CD4-positive, alpha-beta T cell (primary cell): ENCODE measurements at places on chromosomes 11 and 22.

- H3K27ac ChIP-seq = no peak overlapping the region
- DNase-seq = no peak
- H3K27me3 ChIP-seq = no peaks in the 10 kb centered on the region
- H3K4me3 ChIP-seq = no peak overlapping the region
- H3K36me3 ChIP-seq = no peaks in the 10 kb centered on the region
- no peaks in the 10 kb centered on the region for H3K4me1 ChIP-seq
These were observed 9.9 kb upstream of the NDUFS8 start for GRCh38 chr11:68020575-68020974.

DNA sequence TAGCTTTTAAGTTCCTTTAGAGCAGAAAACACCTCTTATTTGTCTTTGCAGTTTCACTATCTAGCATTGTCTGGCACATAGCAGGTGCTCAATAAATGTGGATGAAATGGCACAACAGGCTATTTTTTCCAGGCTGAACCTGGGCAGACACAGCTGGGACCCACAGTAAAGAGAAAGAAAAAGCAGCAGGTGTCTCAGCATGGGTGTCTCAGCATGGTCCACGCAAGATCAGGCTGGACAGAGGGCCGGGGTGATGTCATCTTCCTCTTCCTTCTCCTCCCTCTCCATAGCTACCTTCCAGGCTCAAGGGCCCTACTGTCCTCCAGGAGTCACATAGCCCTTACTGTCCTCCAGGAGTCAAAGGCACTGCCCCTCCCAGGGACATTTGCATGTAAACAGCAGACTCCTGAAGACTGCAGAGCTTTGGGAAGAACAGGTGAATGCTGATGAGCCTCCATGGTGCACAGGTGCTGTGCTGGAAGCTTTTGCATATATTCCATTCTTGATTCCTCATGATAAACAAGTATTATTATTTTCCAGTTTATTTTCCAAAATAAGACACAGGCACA, 65.2 kb downstream of the DSCAML1 start:
- H3K4me3 ChIP-seq = no peak overlapping the region
- H3K4me1 ChIP-seq = no peaks in the 10 kb centered on the region
- no peaks in the 10 kb centered on the region for H3K27me3 ChIP-seq

DNA sequence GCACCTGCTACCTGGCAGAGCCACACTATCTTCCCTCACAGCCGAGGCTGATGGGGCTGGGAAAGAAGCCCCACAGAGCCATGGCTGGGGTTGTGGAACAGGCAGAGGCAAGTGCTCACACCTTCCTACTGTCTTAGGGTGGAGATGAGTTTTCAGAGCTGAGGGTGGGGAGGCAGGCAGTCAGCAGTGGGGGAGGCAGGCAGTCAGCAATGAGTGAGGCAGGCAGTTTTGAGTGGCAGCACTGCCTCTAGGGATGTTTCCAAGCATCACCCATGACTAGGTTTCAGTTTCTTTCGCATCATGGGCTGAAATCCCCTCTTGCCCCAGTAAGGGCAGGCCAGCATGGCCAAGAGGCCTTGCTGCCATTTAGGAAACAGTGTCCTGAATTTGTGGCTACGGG, 41.6 kb upstream of the NTM start:
- DNase-seq = no peak
- H3K36me3 ChIP-seq = no peaks in the 10 kb centered on the region
- H3K27ac ChIP-seq = no peak overlapping the region
- H3K4me3 ChIP-seq = no peak overlapping the region
- no peaks in the 10 kb centered on the region for H3K27me3 ChIP-seq
- H3K4me1 ChIP-seq = no peaks in the 10 kb centered on the region

DNA sequence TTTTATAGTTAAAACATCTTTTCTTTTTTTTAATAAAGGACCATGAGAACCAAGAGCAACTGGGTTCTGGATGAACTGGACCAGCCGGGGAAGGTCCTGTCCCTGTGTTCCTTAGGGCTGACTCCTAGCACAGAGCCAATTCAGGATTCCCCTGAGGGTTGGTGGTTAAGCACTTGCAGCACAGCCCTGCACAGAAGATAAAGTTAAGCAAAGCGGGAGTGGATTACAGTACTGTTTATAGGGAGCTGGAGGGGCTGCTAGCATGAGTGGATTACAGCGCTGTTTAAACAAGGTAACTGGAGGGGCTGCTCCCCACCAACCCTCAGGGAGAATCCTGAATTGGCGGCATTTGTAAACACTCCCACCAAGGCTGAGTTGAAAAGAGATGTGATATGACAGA, 90.6 kb downstream of the CELSR1 start:
- no peak overlapping the region for H3K4me3 ChIP-seq
- no peak for DNase-seq
- no peak overlapping the region for H3K27ac ChIP-seq
- H3K36me3 ChIP-seq = no peaks in the 10 kb centered on the region

DNA sequence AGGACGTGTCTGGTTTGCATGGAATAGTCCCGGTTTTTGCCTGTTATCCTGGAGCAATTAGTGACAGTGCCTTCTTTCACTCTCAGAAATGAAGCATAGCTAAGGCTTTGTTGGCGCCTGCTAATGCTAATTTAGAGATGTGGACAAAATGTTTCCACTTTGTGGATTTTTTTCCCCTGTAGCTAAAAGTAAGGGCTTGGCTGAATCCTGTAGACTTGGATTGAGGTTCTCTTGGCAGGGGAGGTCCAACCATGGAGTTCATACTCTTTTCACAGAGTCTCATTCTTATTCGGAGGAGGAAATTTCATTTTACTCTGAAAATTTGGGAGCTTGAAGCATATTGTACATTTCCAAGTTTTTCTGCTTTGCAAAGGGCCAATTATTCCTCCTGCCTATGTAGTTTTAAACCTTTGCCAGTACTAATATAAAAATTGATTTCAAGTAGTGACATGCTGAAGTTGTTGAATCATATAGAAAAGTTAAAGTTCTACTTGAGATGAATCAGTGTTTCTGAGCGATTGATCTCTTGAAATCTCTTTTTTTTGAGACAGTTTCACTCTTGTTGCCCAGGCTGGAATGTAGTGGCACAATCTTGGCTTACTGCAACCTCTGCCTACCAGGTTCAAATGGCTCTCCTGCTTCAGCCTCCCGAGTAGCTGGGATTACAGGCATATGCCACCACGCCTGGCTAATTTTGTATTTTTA, 20.0 kb downstream of the PPFIA1 start:
- H3K4me1 ChIP-seq = no peaks in the 10 kb centered on the region
- H3K4me3 ChIP-seq = no peak overlapping the region
- DNase-seq = no peak
- H3K36me3 ChIP-seq = peaks cover 48% of the 10 kb centered on the region
- H3K27me3 ChIP-seq = no peaks in the 10 kb centered on the region

- H3K4me3 ChIP-seq = no peak overlapping the region
- H3K4me1 ChIP-seq = peaks cover 20% of the 10 kb centered on the region
- H3K36me3 ChIP-seq = peaks cover 4% of the 10 kb centered on the region
- H3K27ac ChIP-seq = no peak overlapping the region
- no peaks in the 10 kb centered on the region for H3K27me3 ChIP-seq
- no peak for DNase-seq
These were observed 1.6 kb upstream of the MSANTD2 start for GRCh38 chr11:124801636-124802312.

GRCh38 chr11:9688716-9689511, 25.0 kb downstream of the SWAP70 start:
- H3K36me3 ChIP-seq = no peaks in the 10 kb centered on the region
- DNase-seq = no peak
- no peaks in the 10 kb centered on the region for H3K27me3 ChIP-seq
- H3K4me3 ChIP-seq = no peak overlapping the region
- H3K4me1 ChIP-seq = no peaks in the 10 kb centered on the region

GRCh38 chr11:115778928-115779650, 274.9 kb upstream of the CADM1 start:
- no peaks in the 10 kb centered on the region for H3K27me3 ChIP-seq
- no peaks in the 10 kb centered on the region for H3K4me1 ChIP-seq
- H3K36me3 ChIP-seq = no peaks in the 10 kb centered on the region
- H3K27ac ChIP-seq = no peak overlapping the region

DNA sequence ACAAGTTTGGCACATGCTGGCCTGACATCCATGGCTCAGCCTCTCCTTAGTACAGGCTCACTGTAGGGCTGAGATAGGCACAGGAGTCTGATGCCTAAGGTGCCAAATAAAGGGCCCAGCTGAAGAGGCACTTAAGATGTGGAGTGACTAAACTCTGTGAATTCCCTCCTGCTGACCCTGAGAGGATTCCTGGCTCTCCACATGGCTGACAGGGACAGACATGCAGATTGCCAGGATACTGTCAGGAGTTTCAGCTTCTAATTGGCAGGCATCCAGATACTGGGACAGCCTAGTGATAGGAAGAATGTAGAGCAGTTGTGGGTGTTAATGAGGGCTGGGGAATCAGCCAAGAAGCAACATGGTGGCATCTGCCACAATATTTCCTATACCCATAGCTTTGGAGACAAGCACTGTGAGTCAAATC, 558.7 kb downstream of the INSC start:
- H3K36me3 ChIP-seq = no peaks in the 10 kb centered on the region
- DNase-seq = no peak
- no peaks in the 10 kb centered on the region for H3K4me1 ChIP-seq
- no peak overlapping the region for H3K4me3 ChIP-seq

GRCh38 chr11:125078516-125079140, 15.5 kb downstream of the SLC37A2 start:
- no peak overlapping the region for H3K4me3 ChIP-seq
- H3K27me3 ChIP-seq = no peaks in the 10 kb centered on the region
- no peaks in the 10 kb centered on the region for H3K36me3 ChIP-seq
- H3K4me1 ChIP-seq = no peaks in the 10 kb centered on the region
- no peak overlapping the region for H3K27ac ChIP-seq
- no peak for DNase-seq

DNA sequence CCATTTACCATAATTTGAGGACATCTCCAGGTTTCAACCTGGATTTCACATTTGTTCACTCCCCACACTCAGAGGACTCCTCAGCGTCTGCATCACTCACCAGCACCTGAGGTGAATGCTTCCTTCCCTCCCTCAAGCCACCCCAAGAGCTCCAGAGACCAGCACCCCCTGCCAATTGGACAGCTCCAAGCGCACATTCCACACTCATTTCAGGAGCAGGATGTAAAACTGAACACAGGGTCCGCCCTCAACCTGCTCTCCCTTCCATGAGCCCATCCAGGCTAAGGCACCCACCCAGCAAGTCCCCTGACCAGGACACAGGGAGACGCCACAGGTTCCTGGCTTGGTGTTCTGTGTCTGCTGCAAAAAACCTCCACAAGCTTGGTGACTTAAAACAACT, 3.9 kb downstream of the SCGB1D1 start:
- no peak overlapping the region for H3K27ac ChIP-seq
- H3K4me1 ChIP-seq = no peaks in the 10 kb centered on the region
- H3K27me3 ChIP-seq = peaks cover 30% of the 10 kb centered on the region
- no peak overlapping the region for H3K4me3 ChIP-seq

DNA sequence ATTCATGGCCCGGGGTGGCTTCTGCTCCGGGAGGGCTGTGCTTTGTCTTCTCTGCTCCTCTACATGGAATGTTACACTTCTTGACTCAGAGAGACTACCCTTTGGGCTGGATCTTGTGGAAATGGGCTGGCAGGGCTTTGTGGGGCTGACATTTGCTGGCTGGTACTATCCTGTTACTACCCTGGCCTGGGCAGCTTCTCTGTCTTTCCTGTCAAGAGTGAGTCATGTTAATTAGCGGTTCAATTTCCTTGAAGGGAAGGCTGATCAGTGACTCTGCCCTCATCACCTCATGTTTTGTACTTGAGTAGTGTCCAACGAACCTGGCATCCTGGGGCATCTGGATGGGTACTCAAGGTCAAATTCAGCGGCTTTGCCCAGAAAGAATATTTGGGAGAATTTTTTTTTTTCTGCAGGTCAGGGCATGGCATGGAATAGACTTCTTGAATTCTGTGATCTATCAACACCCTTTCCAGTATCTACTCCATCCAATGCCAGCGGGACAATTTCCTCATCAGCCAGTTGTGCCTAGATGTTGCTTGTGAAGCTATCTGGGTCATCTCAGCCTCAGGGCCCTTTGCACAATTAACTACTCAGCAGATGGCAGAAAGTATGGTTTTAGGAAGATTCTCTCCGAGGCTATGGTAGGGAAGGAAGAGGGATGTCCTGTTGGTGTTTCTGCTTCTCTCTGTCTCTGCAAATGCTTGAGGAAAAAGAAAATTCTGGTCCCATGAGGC, 140.5 kb upstream of the PLET1 start:
- no peak overlapping the region for H3K27ac ChIP-seq
- DNase-seq = no peak
- no peak overlapping the region for H3K4me3 ChIP-seq
- H3K36me3 ChIP-seq = no peaks in the 10 kb centered on the region

DNA sequence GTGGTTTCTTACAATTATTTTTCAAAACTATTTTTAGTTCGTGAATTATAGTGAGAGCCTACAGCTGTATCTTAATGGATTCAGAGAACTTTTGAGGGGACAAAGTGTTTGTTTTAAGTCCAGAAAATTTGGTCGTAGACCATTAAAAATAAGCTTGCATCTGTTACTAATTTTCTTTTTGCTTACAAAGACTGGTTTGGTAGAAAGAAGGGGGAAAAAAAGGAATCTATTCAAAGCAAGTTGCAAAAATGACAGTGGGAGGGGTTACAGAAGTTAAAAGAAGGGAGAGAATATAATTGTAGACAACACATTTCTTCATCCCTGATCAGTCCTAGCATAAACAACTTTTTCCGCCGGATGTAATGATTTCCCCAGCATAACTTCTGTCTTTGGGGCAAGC, 72.1 kb downstream of the AMOTL1 start:
- DNase-seq = no peak
- no peaks in the 10 kb centered on the region for H3K27me3 ChIP-seq
- no peaks in the 10 kb centered on the region for H3K4me1 ChIP-seq
- H3K4me3 ChIP-seq = no peak overlapping the region

- peaks cover 34% of the 10 kb centered on the region for H3K4me1 ChIP-seq
- H3K27ac ChIP-seq = no peak overlapping the region
- H3K27me3 ChIP-seq = no peaks in the 10 kb centered on the region
- DNase-seq = no peak
These were observed 2.3 kb downstream of the RBX1 start for GRCh38 chr22:40953471-40953870.

GRCh38 chr22:21990445-21991303, 8.1 kb upstream of the TOP3B start:
- no peaks in the 10 kb centered on the region for H3K36me3 ChIP-seq
- no peak overlapping the region for H3K4me3 ChIP-seq
- no peak for DNase-seq
- H3K27ac ChIP-seq = no peak overlapping the region
- no peaks in the 10 kb centered on the region for H3K4me1 ChIP-seq
